Gastroesophageal sphincter (tissue), 4 donors: ENCODE measurements at places on chromosomes 6 and 20.

GRCh38 chr20:56411759-56412472, at the start of gene CASS4:
CASS4 (plus strand) TSS chr20:56412260; CDS start chr20:56412459, 199 bp downstream.
- peak; percentile 81 for ATAC-seq

GRCh38 chr20:35191419-35192117, 19.7 kb downstream of the PROCR start:
- ATAC-seq: no peak

DNA sequence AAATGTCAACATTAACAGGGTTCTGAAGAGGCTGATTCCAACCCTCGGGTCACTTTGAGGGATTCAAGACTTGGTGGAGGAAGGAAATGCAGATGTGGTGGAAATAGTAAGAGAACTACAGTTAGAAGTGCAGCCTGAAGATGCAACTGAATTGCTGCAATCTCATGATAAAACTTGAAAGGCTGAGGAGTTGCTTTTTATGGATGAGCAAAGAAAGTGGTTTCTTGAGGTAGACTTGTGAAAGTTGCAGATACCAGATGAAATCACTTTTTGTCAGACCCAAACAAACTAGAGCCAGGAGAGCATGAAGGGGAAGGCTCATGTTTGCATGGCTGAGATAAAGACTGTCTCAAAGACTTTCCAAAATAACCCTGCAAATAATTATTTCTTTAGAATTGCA, 16.2 kb downstream of the ANKRD6 start:
- ATAC-seq: no peak

GRCh38 chr6:37893257-37893656, 73.7 kb downstream of the ZFAND3 start:
- ATAC-seq: no peak

GRCh38 chr6:48628316-48628715, 517.3 kb upstream of the PTCHD4 start:
- no peak for ATAC-seq

GRCh38 chr6:41288030-41288753, 1.7 kb upstream of the TREM1 start:
- no peak for ATAC-seq

DNA sequence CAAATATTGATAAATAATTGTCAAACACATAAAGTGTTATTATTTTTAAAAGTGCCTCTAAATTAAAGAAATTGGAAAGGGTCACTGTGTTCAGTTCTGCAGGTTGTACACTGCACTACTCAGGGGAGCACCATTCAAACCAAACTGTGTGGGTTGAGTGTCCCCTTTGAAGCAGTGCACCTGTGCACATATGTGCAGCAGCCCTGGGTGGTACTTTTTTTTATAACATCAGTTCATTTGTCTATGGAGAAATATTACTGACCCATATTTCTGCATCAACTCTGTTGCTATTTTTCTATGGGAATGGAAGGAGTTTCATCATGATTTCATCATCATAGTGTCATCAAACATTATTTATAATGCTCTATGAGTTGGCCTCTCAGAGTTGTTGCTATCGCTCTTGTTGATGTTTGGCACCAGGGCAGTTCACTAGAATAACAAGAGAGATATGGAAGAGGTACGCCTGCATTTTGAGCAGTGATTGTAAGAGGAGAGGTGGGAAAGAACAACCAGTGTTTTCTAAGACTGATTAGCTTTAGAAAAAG, 457.6 kb downstream of the TFAP2A start:
- no peak for ATAC-seq

GRCh38 chr6:23140871-23141270, 571.5 kb downstream of the HDGFL1 start:
- ATAC-seq: no peak

GRCh38 chr20:59999502-59999901, 41.3 kb downstream of the CDH26 start:
- ATAC-seq: no peak

GRCh38 chr6:54801244-54801643, 45.3 kb upstream of the FAM83B start:
- ATAC-seq: no peak

DNA sequence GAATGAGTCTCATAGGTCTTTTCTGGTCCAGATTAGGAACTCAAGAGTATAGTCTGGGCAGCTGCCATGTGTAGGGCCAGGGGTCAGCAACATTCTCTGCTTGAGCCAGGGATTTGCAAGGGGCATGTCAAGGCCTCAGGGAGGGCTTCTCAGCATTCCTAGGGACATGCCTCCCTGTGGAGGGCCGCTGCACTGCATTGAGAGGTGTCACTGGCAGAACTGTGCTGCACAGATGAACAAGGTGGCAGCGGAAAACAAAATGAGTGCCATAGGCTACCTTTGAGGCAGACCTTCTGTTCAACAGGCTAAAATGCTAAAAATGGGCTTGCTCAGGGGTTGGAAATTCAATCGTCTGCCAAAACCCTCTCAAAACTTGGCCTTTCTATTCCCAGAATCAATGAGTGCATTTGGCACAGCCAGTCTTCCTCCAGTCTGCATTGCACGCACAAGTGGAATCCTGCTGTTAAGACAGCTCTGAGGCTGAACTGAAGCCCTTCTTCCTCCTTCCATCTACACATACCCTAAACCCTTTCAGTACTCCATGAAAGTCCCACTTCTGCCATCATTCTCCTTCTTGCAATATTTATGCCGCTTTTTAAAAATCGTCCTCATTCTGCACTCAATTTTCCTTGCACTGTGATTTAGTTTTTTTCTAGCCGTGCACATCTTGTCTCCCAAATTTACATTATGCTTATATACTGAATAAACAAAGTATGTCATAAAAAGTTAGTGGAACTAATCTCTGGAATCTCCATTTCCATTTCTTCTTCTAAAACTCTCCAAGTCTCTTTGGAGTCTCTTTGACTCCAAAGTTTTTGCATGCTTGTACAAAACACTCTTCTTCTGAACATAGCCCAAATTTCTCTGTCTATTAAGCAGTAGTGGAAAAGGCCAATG, 51.7 kb downstream of the SLC26A8 start:
- ATAC-seq: no peak

DNA sequence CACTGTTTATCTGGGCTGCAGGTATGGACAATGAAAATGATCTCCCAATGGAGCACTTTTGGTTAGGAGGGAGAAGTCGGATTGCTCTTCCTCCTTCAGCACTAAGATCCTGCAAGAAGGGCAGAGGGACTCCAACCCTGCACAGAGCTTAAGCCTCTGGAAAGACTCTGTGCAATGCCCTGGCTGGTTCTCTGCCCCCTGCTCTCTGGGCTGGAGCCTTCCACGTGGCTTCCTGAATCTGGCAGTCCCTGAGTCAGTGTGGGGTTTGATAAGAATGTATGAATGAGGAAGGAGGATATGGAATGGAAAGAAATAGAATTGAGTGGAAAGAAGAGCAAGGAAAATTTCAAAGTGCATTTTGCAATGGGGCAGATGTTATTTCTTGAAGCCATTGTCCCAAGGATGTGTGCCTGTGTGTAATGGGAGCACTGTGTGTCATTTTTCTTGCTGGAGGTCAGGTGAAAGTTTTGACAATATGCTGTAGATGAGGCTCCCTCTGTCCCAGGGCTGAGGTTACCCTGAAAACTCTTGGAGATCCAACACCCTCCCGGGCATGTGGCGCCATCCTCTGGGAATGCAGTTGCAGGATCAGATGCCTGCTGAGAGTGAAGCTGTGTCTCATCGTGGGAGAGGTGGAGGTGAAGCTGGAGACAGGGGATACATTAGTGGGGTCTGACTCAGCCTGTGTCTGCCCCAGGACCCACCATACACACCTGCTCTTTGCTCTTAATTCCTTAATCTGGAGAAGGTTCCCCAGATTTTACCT, 16.3 kb upstream of the CST9L start:
- ATAC-seq: no peak

- ATAC-seq: no peak
Observed at GRCh38 chr20:2599288-2600006, 53.0 kb upstream of the NOP56 start.

DNA sequence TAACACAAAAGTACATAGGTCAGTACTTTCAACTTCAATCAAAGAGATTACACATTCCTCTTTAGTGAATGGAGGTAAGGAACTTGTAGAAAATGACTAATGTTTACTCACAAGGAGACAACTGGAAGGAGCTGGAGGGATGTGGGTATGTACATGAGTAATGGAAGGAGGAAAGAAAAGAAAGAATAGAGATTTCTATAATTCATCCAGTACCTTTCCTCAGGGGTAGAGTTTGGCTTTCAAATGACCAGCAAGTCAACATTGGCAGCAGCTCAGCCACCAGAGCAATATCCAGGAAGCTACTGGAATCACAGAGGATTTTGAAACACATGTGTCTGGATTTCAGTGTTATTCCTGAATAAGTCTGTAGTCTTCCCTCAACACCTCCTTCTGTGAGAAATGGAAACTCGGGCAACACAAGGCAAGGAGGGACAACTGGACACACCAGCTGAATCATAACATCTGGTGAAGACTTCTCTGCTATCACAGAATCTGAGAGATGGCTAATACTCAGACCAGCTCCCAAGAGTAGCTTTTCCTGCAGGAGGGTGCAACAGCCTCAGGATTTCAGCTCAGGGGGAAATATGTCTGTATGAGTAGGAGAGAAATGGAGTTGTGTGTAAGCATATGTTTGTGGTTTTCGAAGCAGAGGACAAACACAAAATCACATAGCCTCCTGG, 98.8 kb downstream of the HAO1 start:
- peak; percentile 37 for ATAC-seq

DNA sequence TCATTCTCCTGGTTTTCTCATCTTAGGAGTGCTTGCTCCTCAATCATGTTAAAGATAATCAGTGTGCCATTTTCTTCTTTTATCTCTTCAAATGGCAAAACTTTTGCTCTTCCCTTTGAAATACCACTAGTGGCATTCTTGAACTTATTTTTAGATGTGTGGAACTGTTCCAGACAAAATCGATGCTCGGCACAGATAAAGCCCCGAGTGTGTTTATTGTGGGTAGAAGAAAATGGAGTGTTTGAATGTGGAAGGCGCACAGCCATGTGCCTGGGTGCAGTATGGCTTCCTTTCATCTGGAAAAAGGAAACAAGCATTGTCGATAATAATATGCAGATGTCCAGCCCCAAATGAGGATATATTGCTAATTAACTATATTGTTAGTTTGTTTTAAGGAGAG, 42.4 kb downstream of the ISM1 start:
- no peak for ATAC-seq

GRCh38 chr20:62351469-62352401, 15.4 kb downstream of the LAMA5 start:
- ATAC-seq: no peak

DNA sequence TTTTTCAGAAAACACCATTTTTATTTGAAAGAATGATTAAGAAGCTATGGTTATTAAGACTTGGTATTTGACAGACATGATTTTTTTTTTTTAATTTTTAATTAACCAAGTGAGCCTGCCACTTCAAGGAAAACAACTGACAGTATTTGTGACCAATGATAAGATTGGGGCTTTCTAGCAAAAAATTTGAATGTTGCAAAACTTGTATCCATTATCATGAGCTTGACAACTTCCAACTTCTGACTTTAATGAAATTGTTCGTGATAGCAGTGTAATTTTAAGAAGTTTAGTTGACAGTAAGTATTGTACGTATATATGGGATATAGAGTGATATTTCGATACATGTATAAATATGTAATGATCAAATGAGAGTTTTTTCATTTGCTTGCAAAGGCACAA, 21.6 kb upstream of the POM121L2 start:
- no peak for ATAC-seq

GRCh38 chr6:130202782-130203181, 20.0 kb downstream of the SAMD3 start:
- no peak for ATAC-seq

- ATAC-seq: no peak
Observed at GRCh38 chr6:24902782-24903181, 33.0 kb downstream of the RIPOR2 start.

DNA sequence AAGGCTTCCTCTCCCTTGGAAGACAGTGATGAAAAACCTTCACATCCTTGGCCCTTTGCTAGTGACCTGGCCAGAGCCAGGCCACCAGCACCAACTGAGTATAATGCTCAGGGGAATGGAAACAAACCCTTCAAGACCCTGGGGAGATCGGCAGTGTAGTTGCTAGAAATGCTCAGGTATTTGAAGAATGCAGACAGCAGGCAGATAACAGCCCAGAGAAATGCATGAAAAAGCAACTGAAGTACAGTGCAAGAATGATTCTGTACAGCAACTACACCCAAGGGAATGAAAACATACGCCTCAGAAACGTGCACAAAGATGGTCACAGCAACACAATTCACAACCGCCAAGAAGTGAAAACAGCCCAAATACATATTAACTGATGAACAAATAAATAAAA, 41.1 kb downstream of the PPP1R3G start:
- no peak for ATAC-seq

DNA sequence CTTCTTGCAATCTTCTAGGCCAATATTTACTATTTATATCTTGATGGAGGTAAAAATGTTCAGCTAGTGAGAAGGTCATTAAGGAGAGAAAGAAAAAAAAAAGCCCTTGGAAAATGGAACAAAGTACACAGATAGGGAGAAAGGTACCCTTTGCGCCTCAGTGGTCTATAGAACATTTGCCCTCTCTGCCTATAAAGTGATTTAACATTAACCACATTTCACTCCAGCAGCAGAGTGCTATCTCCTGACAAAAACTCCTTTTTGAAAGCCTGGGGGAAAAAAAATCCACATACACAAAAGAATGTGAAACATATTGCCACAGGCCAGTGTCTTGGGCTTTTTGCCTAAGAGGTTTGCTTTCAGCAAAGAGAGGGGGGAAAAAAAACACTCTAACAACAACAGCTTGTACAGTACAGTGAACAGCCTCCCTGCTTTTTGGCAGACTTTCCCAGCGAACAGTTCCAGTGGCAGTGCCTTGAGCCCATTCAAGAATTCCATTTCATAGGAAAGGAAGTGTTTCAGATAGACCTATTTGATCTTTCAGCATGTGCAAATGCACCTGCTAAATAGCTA, 695 bp downstream of the ARHGAP18 start:
- no peak for ATAC-seq

GRCh38 chr6:64409948-64410347, 774.3 kb downstream of the PHF3 start:
- no peak for ATAC-seq

- ATAC-seq: no peak
Observed at GRCh38 chr6:102549221-102549874, 1155.8 kb downstream of the GRIK2 start.

GRCh38 chr6:32799740-32800139, 17.1 kb downstream of the HLA-DOB start:
- ATAC-seq: no peak

GRCh38 chr6:104689551-104690205, 170.0 kb downstream of the HACE1 start:
- no peak for ATAC-seq

- peak; percentile 36 for ATAC-seq
Observed at GRCh38 chr20:8790442-8791074, 278.3 kb upstream of the PLCB4 start.

- no peak for ATAC-seq
Observed at GRCh38 chr20:63293871-63294535, 1.0 kb downstream of the COL20A1 start.

GRCh38 chr6:19994909-19995308, 157.7 kb downstream of the ID4 start:
- ATAC-seq: no peak

DNA sequence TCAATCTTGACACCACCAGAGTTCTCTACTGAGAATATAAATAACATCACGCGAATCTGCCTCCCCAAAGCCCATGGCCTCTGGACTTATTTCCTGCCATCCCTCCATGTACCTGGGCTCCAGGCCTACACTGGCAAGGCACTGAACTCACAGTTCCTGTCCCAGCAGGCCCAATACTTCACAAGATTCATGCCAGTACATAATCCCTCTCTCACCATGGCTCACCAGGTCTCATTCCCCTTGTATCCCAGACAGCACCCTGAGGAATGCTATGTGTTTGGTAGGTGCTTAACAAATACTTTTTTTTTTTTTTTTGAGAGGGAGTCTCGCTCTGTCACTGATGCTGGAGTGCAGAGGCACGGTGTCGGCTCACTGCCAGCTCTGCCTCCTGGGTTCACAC, 1.9 kb downstream of the KIF16B start:
- ATAC-seq: no peak
